ENCODE measurements at places on chromosomes 3 and 15.

DNA sequence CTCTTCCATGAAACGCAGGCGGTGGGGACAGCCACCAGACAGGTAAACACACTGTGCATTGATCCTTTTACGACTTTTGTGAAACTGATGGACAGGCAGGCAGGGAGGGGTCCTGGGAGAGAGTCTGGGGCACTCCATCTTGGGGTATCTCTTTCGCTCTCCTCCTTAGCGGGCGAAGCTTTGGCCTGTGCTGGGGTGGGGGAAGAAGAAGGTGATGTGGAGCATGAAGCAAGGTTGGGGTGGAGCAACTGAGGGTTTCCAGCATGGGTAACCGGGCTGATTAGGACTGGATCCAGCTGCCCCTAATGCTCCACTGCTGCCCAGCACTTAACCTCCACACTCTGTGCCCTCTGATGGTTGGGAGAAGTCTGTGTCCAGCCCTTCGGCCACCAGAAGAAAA, 25.6 kb downstream of the MUC20 start:
- no peak for DNase-seq

DNA sequence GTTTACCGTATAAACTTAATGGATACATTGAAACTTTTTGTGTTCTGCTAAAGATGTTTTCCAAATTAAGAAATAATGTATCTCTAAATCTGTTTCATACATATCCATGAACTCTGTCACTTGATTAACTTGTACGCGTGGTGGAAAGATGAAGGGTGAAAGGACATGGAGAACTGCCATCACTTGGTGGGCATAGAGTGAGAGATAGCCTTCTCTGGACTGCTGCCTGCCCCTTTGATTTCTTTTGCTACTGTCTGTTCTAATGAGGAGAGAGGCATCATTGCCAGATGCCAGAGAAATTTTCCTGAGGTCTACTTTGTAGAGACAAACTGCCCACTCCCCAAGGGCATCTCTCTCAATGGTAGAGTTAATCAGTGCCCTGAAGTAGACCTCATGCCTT, 120.5 kb downstream of the SLMAP start:
- DNase-seq, result no peak

- peak; percentile 59 for DNase-seq
Observed at GRCh38 chr3:120550546-120550945, 45.6 kb upstream of the NDUFB4 start.

GRCh38 chr15:62026487-62027262, 33.6 kb downstream of the VPS13C start:
- DNase-seq, result no peak

DNA sequence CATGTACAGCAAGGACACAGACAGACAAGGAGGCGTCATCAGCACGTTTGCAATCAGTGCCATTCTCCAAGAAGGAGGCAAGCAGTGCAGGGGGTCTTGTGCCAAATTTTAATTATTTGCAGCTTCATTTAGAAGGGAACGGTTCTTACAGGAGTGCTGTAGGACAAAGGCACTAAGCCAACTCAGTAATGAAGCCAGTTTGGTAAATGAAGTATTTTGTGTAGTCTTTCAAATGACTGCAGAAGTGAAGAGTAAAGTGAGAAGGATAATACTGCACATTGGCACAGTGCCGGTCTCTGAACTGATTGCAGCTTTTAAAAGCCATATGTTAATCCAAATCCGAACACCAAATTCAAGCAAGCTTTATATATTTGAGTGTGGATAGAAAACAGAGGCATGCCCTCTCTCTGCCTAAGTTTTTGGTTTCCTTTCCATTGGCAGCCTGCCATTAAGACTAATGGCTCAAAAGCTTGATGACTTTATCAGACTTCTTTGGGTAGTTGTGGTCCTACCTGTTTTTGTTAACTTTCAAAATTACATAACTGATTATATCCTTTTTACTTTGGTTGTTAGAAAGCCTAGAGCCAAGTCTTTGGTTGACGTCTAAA, 101.3 kb downstream of the SENP2 start:
- DNase-seq, result peak; percentile 29

DNA sequence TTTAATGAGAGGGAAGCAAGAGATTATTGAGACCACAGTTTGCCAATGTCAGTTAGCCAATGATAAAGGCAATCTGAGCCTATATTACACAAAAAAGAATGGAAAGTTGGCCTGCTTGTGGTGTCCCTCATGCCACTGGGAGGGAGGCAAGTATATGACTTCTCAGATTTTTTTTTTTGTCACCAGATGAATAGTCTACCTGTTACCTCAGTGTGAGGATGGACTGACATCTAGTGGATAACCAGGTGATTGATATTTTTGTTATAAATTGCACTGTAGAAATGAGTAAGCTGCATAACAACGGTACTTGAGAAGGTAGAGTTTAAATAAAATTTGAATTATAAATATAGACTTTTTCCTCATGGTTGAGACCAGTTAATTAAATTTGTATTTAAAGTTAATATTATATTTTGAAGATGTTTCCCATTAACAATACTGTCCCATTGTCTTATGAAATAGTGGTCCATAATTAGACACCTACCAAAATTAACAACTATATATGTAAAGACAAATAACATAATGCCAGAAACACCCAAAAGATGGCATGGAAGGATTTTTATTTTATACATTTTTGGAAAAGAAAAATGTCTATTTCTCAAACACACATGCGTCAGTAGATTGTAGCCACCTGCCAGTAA, 237.8 kb upstream of the GADL1 start:
- peak; percentile 65 for DNase-seq

DNA sequence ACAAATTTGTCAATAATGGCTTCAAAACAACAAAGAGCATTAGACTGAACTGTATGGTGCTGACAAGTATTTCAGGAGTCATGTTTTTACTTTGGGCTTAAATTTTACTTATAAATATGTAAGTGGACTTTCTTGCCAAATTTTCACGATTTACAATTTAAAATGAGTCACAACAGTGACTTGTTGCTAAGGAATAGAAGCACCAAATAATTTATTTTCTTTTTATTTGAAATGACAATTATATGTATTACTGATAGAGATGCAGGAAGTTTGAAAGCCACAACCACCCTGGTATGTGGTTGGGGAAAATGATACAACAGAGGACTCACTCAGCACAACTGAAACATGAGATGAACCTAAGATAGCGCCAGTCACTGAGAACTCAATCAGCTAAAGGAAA, 90.3 kb downstream of the FMN1 start:
- DNase-seq, result peak; percentile 74

DNA sequence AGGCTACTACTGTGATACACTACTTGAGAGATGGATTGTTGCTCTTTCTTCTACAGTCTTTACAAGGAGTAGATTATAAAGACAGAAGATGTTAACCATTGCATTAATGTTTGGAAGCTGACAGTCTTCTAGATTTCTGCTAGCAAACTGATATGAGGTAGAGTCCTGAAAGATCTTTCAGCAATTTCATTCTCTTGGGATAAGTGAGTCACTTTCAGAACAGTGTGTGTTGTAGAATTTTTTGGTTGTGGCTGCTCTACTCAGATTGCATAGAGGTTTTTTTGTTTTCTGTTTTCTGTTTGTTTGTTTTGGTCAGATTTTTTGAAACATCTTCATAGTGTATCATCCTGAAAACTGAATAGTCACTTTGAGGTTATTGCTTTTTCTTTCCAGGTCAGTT, 17.1 kb downstream of the TNFSF10 start:
- DNase-seq, result no peak

DNA sequence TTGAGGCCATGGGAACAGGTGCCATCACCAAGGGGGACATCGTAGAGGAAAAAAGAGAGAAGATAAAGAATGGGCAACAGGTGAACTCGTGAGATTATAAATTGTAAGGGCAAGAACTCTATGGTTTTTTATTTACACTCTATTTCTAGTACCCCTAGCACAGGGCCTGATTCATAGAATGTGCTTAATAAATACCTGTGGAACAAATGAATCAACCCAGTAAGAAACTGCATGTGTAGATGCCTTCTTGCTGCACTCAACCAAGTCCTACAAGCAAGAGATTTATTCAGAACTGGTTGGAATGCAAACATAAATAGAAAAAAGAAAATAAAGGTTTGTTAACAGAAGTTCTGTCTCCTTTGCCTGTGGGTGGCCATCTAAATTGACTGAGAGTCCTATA, 18.7 kb upstream of the KPNA1 start:
- no peak for DNase-seq
